ENCODE measurements at places on chromosomes 13 and 19.

GRCh38 chr19:51490676-51491075 lies 10.9 kb downstream of the SIGLEC12 start:
- DNase-seq, result no peak

DNA sequence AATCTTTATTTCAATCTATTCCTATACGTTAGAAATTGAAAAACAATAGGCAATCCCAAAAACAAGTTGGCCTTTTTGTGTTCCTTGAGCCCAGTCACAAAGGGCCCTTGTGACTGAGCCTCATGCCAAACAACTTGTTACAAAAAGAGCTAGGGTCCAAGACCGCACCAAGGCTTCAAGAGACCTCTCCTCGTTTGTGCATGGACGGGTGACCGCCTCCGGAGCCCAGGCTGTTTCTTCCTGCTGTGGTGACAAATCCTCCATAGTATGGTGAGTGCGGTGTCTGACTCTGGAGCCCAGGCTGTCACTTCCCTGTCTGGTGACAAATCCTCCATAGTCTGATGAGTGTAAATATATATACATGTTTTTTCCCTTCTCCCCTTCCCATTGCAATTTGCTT lies 63.7 kb downstream of the ZNF93 start:
- no peak for DNase-seq

DNA sequence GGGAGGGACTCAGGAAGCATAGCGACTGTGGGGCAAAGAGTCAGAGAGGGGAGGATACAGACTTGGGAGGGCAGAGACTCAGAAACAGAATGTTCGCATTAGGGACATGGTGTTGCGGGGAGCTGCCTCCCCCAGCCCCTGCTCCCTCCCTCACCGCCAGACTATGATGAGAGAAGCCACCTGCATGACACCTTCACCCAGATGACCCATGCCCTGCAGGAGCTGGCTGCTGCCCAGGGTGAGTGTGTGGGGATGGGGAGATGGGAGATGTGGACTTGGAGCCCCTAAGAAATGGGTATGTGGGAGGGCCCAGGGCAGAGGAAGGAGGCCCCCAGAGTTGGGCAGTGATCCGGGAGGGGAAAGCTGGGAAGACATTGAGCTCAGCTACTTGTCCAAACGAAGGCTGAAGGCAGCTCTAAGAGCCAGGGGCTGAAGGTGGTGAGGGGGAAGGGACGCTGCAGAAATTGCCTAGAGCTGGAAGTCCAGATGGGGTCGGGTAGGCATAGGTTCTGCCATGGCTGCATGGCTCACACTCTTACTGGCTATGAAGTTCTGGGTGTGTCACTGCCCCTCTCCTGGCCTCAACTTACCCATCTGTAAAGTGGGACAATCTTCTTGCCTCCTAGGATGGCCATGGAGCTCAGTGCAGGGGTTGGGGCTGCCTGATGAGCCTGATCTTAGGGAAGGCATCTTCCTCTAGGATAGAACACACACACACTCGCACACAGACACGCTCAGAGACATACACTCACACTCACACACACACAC lies 1.4 kb downstream of the SPACA6 start:
- DNase-seq, result no peak

GRCh38 chr13:24888291-24888931 lies 124.4 kb downstream of the RNF17 start:
- no peak for DNase-seq

GRCh38 chr19:32580353-32580900 lies 563 bp upstream of the PDCD5 start:
- DNase-seq, result no peak

GRCh38 chr13:26488236-26489003 lies 69.1 kb upstream of the WASF3 start:
- DNase-seq, result no peak

- no peak for DNase-seq
These were observed 25.7 kb upstream of the UBE2L5 start for GRCh38 chr13:30396434-30397075.

DNA sequence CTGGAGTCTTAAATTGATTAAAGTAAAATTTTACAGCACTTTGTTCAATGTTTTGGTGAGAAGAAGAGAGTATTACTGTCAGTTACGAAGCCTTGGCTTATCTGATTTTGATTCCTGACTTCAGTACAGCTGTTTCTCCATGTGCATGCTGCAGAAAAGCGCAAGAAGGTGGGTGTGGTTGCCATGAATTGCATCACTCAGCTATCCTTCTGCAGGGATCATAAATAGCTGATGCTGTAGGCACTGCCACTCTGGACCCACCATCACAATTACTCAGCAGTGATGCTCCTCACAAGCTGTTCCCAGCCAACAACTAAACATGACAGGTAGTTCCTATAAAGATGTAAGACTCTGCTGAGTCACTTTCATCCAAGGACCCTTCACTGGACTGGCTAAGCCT lies 321.2 kb downstream of the IRS2 start:
- peak; percentile 75 for DNase-seq

GRCh38 chr13:97460004-97460775 lies 26.2 kb downstream of the RAP2A start:
- DNase-seq, result peak; percentile 25

- DNase-seq, result peak; percentile 29
These were observed 12.0 kb downstream of the KASH5 start for GRCh38 chr19:49400029-49400428.

GRCh38 chr19:5048091-5048726 lies 79.3 kb downstream of the KDM4B start:
- DNase-seq, result peak; percentile 79

GRCh38 chr13:105509981-105510762 lies 1025.3 kb downstream of the EFNB2 start:
- DNase-seq, result no peak

DNA sequence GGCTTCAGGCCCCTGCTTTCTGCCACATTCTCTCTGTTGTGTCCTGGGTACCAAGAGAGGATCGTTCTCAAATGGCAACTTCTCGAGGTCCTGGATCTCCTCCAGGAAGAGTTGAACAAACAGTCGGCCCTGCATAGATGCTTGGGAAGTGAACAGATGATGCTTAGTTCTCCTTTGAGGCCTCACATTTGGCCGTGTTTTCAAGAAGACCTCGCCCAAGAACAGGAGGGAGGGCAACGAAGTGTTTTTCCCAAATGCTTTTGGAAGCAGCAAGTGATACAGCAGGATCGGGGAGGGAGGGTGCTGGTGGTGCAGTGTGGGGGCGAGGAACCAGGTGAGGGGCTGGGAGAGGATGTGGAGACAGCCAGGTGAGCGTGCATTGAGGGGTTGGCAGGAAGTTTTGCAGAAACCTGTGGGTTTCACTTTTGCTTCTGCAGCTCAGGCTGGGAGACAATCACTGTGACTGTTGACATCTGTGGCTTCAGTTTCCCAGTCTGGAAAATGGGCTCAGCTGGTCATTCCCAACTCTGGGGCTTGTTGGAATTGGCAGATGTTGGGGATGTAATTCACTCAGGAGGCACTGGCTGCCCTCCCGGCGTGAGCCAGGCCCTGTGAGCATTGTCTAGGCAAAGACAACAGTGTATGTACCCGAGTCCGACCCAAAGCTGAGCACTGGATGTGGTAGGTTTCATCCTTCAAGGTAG lies 21.6 kb downstream of the MAST3 start:
- DNase-seq, result no peak

GRCh38 chr13:23609414-23609760 lies 39.2 kb downstream of the TNFRSF19 start:
- peak; percentile 62 for DNase-seq

GRCh38 chr13:83117046-83117445 lies 765.2 kb downstream of the SLITRK1 start:
- no peak for DNase-seq

DNA sequence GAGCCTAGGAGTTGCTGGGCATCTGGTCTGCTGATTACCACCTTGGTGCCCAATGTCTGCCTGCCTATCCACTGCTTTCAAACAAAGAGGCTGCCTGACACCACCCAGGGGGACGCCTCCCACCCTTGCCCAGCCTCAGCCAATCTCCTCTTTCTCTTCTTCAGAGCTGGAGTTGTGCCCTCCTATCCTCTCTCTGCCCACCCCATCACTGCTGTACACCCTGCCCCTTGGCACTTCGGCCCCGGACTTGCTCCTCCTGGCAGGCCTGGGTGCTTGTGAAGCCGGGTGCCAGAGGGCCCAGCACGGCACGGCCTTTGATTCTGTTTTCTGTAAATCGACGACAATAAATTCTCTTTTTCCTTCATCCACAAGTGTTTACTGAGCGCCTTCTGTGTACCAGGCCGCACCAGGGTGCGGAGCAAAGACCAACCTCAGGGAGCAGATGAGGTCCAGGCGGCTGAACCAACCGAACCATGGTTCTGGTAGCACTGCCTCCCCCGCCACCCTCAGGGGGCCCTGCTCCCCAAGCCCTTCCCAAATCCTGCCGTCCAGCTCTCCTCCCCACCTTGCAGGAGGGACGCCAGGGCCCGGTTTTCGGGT lies 5.0 kb downstream of the RNF225 start:
- peak; percentile 44 for DNase-seq

DNA sequence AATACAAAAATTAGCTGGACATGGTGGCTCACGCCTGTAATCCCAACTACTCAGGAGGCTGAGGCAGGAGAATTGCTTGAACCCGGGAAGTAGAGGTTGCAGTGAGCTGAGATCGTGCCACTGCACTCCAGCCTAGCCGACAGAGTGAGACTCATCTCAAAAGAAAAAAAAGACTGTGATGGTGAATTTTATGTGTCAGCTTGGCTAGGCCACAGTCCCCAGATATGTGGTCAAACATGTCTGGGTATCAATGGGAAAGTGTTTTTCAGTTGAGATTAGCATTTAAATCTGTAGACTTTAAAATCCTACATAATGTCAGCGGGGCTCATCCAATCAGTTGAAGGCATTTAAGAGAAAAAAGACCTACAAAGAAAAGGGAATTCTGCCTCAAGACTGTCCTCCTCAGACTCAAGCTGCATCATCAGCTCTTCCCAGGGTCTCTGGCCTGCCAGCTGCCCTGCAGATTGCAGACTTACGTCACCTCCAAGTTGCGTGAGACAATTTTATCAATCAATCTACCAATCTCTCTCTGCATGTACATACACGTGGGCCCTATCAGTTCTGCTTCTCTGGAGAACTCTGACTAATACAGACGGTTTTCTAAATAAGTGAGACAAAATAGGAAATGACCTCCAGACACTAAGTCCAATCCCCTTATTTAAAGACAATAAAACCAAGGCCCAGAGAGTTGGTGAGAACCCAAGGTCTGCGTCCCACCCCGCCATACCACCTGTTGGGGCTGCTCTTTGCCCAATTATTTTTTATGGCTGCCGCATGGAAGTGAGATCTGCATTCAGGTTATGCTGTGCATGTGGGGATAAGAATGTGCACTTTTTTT lies 99.2 kb downstream of the ABCC4 start:
- peak; percentile 56 for DNase-seq

GRCh38 chr13:79918620-79919019 lies 422.3 kb downstream of the SPRY2 start:
- DNase-seq, result no peak

GRCh38 chr19:4684312-4685095 lies 14.4 kb upstream of the MYDGF start:
- no peak for DNase-seq

DNA sequence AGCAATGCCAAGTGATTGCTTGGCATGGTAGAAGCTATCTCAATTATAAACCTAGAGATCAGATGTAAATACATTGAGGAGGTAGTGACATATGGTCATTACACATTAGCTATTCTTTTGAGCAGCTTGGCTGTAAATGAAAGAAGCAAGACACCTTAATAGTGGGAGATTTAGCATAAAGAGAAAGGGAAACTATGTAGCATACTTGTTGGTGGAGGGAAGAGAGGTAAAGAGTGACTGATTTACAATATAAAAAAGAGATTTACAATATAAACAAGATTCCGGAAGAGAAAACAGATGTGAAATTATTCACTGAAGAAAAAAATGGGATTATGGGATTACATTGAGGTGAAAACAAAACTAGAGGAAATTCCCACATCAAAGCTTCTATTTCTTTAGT lies 2009.6 kb downstream of the OLFM4 start:
- DNase-seq, result no peak

DNA sequence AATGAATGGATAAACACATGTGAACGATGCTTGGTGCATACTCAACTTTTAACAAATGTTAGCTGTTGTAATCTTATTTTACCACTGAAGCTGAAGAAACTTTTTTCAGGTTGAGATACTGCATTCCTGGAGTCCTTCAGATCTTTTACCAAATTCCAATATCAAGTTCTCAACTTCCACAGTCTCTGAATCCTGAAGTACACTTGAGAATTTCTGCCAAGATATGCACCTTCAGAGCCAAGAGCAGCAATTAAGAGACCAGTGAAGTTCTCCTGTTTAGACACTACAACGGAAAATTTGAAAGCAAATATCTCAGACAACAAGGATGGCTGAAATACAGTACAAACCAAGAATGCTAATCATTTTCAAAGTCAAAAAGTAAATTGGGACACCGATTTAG lies 84.6 kb upstream of the MTIF3 start:
- peak; percentile 74 for DNase-seq

DNA sequence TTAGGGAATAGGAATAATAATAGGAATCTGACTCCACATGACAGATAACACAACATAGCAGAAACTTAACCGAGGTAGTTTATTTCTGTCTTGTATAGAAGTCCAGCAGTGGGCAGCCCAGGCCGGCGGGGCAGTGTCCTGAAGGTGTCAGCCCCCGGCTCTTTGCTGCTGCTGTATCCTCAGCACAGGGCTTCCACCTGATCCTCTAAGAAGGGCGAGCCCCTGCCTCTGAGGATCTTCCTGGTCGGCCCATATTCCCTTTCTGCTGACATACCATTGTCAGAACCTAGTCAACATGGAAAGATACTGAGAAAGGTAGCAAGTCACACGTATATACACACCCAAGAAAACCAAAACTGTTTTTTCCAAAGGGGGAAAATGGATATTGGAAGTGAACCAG lies 56.2 kb upstream of the GPR183 start:
- no peak for DNase-seq

GRCh38 chr13:48873587-48873986 lies 102.1 kb upstream of the FNDC3A start:
- no peak for DNase-seq

GRCh38 chr13:32443111-32443510 lies 15.2 kb upstream of the N4BP2L1 start:
- DNase-seq, result peak; percentile 19

DNA sequence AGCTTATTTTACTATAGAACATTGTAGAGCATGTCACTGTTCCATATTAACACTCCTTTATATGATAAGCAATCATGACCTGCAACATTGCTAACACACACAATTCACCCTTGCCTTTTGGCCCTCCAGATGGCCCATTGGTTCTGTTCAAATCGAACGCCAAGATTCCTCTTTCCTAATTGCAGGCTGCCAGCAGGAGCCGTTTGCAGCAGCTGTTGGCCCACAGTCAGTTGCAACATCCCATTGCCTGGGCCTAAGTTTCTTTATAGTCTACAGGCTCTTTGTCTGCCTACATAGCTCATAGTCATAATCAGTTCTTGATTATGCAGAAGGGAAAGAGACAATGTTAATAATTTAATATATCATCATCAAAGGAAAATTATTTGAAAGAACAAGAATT lies 37.6 kb downstream of the KCTD12 start:
- peak; percentile 80 for DNase-seq

- no peak for DNase-seq
These were observed 126.3 kb downstream of the STK24 start for GRCh38 chr13:98450539-98451111.

- DNase-seq, result no peak
These were observed 9.0 kb upstream of the SBK3 start for GRCh38 chr19:55554302-55554701.

Measured in AG10803 (cell line).